Hematopoietic multipotent progenitor cell (in vitro differentiated cells): ENCODE measurements at places on chromosomes 2 and 18. TPM values are rescaled to one million over a fixed set of nuclear protein-coding genes. Genes with fewer than 3 reads are reported as not detected.
A peak's percentile ranks its signal among the peaks of the same experiment; 100 is the strongest.

Gene MBD1
- total RNA-seq, result 94.8 TPM

- DNase-seq, result no peak
Observed at GRCh38 chr2:200378652-200379290, 72.3 kb downstream of the SPATS2L start.

Gene SNTG2
- total RNA-seq, result not detected

Gene CD8B2
- total RNA-seq, result under 0.01 TPM

Gene NYAP2
- total RNA-seq, result under 0.01 TPM

DNA sequence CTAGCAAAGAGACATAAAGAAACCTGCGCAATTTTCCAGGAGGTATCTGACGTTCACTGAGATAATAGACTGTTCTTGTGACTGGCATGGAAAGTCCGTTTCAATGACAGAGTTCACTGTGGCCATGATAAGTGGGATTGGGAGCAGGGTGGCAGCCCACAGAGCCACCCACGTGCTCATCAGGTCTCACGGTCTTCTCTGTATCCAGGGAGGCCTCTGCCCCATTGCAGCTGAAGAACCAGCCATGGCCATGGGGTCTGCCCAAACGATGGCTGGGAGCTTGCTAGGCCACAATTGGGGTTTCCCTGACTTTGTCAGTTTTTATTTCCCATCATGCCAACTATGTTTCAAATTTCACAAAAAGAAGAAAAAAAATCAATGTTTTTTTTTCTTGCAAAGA lies 57.2 kb downstream of the PDCL3 start:
- DNase-seq, result no peak

Gene B3GNT7
- total RNA-seq, result 2.7 TPM

Gene TOGARAM2
- total RNA-seq, result 3.5 TPM

Gene TNFAIP6
- total RNA-seq, result 0.27 TPM

- no peak for DNase-seq
Observed at GRCh38 chr2:226439337-226439736, 360.3 kb downstream of the IRS1 start.

Gene RNF125
- total RNA-seq, result 8.9 TPM

GRCh38 chr2:795531-796041 lies 118.4 kb upstream of the TMEM18 start:
- DNase-seq, result no peak

Gene MREG
- total RNA-seq, result 6.5 TPM

- DNase-seq, result peak; percentile 65
Observed at GRCh38 chr2:113273027-113273551, 5.6 kb downstream of the PAX8 start.

- DNase-seq, result no peak
Observed at GRCh38 chr18:10194592-10194991, 259.8 kb upstream of the APCDD1 start.

GRCh38 chr2:144011098-144011497 lies 508.8 kb downstream of the ZEB2 start:
- DNase-seq, result no peak
